ENCODE measurements at places on chromosomes 1 and 21.

DNA sequence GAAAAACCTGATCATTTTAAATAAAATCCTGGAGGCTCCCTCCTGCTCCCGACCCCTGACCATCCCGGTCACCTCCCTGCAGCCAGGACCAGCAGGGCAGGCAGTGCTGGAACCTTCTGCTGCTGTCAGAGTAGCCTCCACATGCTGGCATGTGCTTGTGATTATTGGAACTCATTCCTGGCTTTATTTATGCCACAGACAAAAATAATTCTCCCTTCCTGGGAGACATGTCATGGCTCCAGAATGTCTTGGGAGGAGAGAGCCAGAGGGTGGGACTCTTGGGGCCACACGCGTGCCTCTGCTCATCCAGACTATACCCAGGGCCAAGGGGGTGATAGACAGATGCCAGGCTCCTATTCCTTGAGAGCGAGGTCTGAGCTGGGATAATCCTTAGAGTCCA, 183.6 kb upstream of the RAB4A start:
- no peak for DNase-seq

DNA sequence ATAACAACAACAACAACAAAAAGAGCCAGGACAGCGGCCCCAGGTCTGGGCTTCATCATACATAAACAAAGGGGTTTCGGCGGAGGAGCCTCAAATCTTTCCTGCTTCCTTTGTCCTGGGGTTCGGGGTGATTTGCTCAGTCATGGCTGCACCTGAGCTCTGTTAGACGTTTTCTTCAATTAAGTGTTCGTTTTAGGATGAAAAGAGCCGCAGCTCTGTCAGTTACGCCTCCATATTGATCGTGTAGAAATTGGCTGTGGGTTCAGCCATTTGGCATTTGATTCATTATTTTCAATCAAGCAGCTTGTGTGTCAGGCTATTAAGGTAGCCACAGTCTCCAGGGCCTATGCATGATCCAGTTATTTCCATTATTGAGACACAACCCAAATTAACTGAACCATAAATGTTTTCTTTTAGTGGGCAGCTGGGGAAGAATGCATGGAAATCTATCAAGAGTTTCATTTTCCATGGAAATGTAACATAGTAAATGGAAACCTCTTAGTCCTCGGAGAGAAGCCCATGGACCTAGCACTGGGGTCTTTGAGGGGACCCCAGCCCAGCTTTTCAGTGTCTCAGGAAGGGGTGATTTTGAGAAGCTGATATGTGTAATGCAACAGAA, 370.0 kb upstream of the C1orf174 start:
- no peak for DNase-seq

DNA sequence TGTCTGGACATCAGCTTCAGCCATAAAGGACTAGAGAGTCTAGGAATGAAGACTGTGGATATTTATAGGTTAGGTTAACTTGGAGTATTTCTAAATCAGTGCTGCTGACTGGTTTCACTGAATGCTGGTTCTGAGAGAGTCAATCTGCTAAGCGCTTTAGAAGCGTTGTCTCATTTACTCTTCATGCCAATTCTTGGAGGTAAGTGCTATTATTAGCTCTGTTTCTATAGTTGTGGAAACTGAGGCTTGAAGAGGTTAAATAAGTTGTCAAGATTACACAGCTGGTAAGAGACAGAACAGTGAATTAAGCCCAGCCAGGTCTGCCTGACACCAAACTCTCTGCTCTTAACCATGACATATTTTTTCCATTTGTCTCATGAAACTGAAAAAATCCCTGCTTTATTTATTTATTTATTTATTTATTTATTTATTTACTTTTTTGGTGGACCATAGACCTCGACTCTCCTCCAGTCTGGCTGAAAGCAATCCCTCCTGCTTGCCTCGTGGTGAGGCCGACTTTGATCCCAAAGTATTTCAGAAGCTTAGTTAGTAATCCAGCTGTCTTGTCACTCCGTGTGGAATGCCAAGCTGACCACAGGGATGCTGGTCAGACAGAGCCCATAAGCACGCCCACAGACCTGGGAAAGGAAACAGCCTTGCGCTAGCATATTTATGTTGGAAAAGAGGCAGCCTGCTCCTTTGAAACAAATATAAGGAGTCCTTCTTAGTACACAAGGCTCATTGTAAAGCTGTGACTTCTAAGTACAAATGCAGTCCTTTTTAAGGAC, 16.9 kb downstream of the NTMT2 start:
- DNase-seq = no peak

DNA sequence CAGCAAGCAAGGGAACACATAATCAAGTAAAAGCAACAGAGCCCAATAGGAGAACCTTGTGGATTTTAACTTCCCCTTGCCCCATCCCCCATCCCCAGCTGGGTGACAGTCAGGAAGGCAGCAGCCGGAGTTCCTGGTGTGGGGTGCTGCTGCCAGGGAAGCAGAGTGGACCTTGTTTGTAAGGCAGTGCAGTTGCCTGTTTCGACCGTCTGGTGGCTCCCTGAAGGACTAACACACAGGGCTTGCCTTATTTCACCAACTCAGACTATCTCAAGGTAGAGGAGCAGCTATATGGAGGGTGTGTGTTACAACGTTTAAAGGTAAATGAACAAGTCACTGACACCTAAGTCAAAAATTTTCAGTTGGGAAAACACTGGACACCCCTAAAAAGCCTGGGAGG, 6.6 kb downstream of the KRTAP10-8 start:
- DNase-seq = no peak

GRCh38 chr1:196677781-196678509, 26.1 kb downstream of the CFH start:
- no peak for DNase-seq

- DNase-seq = peak; percentile 7
Measured at GRCh38 chr1:214952648-214953047, 129.9 kb upstream of the KCNK2 start.

DNA sequence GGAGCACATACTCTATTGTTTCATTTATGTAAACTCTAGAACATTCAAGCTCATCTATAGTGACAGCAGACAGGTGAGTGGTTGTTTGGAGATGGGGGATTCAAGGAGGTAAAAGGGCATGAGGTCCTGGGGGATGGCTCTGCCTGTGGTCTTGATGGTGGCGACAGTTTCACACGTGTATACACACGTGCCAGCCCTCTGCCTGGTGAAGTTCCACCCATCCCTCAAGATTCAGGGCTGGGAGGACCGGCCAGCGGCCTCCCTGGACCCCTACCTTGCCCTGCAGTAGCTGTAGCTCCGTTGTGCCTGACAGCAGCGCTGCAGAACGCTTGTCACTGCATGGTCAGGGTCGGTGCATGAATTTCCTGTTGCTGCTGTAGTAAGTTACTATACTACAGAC, 38.9 kb upstream of the UTS2 start:
- DNase-seq = no peak

DNA sequence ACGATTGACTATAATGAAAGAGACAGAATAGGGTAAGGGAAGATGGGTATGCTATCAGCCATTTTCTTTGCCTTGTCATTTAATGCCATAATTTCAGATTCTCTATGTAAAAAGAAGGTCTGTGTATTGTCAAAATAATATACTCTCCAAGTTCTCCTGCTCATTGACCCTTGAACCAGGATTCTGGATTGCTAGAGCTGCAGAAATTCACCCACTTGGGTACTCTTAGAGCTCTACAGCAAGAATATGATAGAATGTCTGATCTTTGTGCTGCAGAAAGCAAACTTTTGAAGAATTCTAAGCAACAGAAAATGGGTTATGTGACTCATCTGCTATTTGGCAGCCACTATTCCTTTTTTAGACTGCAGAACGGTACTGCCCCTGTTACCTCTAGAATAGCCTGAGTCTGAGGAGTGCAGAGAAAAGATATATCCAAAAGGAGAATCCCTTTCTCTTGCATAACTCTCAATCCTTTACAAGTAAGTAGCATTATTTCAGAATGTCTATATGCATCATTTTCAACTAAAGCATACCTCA, 78.2 kb upstream of the TENT5C start:
- DNase-seq = no peak

DNA sequence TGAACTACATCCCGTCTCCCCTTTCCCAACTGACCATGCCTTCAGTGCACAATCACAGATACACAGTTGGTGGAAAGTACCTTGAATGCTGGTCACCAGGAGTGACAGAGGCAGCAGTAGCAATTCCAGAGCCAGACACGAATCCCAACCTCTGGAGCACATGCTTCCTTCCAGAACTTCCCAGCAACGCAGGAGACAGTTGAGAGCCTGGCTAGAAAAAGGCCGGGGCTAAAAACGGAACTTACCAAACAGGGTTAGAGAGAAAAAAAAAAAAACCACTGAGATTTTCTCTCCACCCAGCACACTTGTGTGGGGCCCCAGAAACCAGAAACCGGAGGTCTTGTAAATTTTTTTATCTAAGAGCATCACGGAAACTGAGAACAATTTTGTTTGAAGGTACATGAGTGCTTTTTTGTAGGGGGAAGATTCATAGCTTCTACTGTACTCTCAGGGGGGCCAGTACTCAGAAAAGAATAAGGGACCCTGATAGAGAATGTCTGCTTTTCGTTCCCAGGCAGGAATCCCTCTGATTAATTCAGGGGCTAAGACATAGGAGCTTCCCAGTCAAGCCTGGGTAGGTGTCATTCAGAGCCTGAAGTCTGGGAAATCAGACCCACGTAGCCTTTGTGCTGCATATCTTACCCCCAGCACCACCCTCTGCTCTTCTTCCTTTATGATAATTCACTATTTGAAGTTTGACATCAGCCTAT, at the start of gene CD48:
Gene CD48 (minus strand): TSS at position 221 of the 710 bp plus-strand sequence. CDS start 59 bp downstream, at position 162.
- DNase-seq = no peak

- DNase-seq = no peak
Measured at GRCh38 chr1:32060914-32061313, 11.8 kb upstream of the TMEM39B start.

- no peak for DNase-seq
Measured at GRCh38 chr1:36172983-36173382, 17.0 kb downstream of the MAP7D1 start.

GRCh38 chr1:11638121-11638520, 16.1 kb downstream of the FBXO2 start:
- DNase-seq = no peak

- no peak for DNase-seq
Measured at GRCh38 chr21:42381347-42381984, 14.4 kb downstream of the TMPRSS3 start.

DNA sequence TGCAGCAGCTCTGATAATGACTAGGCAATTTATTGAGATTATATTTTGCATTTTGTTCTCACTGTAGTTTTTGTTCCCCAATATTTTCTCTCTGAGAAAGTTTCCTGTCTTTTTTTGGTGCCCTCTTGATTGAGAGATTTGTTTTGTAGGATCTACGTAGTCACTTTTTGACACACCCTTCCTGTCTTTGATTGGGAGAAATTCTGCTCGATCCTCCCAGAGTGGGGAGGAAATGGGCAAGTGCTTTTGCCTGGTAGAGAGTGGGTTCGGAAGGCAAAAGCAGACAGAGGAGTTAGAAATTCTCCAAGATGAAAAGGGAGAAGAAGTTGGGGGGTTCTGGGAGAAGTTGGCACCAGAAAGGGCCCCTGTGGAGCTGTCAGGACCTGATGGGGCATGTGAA, 42.1 kb upstream of the SYT6 start:
- no peak for DNase-seq

GRCh38 chr1:229990326-229990725, 76.7 kb upstream of the GALNT2 start:
- no peak for DNase-seq

- DNase-seq = no peak
Measured at GRCh38 chr1:29332204-29332603, 95.9 kb downstream of the PTPRU start.

DNA sequence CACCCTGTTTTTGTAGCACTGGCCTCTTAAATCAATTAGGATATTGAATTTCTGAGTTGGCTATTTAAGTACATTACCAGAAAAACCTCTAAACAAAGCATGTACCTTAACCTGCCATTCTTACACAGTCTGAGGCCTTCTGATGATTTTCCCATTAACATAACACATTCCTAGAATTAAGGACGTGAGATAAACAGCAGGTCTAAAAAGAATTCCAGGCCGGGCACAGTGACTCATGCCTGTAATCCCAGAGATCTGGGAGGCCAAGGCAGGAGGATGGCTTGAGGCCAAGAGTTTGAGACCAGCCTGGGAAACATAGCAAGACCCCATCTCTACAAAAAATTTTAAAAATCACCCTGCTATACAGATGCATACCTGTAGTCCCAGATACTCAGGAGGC, 18.0 kb upstream of the LRRC8D start:
- DNase-seq = no peak

DNA sequence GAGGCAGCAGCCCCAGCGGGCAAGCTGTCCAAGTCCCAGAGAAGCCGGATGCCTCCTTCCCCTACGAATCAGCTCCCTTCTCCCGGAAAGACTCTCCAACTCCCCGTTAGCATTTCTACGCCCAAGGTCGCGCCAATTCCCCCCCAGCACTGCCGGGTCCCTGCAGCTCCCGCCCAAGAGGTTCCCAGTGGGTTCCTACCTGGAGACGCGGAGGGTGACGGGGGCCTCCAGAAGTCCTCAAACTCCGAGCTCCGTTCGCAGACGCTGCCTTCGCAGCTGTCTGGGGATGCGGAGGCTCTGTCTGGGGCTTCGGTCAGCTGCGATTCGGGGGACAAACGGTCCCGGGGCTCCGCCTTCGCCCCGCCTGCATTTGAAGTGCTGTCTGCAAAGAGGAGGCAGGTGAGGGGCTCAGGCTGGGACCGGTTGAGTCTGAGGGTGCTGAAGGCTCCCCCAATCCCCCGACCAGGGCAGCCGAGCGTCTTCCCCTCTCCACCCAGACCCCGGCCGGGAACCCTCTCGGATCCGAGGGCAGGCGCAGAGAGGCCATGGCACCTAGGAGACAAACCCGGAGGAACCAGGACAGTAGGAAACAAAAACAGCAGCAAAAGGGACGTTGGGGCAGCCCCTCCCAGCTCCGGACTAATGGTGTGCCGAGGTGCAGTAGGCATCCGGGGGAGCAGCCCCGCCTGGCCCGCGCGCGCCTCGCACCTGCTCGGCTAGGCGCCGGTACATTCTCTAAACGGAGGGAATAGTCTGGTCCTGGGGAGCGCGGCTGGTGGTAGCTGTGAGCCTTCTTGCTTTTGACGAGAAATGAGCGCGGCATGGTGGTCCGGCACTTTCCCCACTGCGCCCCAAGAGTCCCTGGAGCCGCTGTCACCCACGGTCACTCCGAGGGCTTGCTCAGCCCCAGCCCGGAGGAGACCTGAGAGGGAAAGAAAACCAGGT, 3.8 kb downstream of the GFI1 start:
- DNase-seq = no peak

GRCh38 chr21:31659286-31659535, 282 bp upstream of the SOD1 start:
- no peak for DNase-seq

- no peak for DNase-seq
Measured at GRCh38 chr1:14538335-14538734, 60.1 kb upstream of the KAZN start.

- DNase-seq = no peak
Measured at GRCh38 chr1:27525296-27526272, 35.6 kb upstream of the WASF2 start.

- no peak for DNase-seq
Measured at GRCh38 chr1:43438953-43439581, 14.7 kb downstream of the HYI start.

GRCh38 chr1:206961668-206962067, 8.6 kb downstream of the FCAMR start:
- no peak for DNase-seq

DNA sequence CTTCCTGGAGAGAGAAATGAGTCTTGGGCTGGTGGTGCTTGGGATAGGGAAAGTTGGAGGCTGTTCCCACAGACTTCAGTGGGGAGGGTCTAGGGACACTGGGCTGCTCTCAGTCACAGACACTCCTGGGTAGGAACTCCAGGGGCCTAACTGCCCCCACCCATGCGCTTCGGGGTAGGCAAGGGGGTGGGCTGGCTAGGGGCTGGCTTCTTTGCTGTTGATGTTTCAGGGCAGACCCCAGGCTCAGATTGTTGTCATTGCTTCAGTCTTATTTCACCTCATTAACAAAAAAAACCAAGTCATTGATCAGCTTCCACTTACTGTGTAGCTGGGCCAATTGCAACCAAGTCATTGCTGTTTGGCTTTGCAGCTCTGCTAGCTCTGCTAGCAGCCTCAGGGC, 160.1 kb upstream of the CSF3R start:
- no peak for DNase-seq
